ENCODE measurements at places on chromosomes 7 and 10.
A peak's percentile ranks its signal among the peaks of the same experiment; 100 is the strongest.

- no peak for DNase-seq
Measured at GRCh38 chr7:46933596-46933995, 648.3 kb downstream of the TNS3 start.

DNA sequence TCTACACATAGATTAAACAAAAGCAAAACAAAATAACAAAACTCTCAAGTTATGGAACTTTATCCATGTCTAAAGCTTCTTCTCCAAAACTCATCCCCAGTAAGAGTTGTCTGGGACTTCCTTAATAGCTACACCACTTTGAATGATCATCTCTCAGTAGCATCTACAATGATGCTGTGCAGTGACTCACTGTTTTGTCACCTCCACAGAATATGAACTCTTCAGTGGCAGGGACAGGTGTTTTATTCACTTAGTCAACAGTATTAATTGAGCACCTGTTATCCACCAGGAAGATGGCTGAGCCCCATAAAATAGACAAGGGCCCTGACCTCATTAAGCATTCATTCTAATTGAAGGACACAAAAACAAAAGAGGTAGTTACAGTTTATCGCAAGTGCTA, 350.7 kb downstream of the ELMO1 start:
- DNase-seq, result no peak

GRCh38 chr10:77984986-77985385, 44.3 kb downstream of the POLR3A start:
- DNase-seq, result no peak

DNA sequence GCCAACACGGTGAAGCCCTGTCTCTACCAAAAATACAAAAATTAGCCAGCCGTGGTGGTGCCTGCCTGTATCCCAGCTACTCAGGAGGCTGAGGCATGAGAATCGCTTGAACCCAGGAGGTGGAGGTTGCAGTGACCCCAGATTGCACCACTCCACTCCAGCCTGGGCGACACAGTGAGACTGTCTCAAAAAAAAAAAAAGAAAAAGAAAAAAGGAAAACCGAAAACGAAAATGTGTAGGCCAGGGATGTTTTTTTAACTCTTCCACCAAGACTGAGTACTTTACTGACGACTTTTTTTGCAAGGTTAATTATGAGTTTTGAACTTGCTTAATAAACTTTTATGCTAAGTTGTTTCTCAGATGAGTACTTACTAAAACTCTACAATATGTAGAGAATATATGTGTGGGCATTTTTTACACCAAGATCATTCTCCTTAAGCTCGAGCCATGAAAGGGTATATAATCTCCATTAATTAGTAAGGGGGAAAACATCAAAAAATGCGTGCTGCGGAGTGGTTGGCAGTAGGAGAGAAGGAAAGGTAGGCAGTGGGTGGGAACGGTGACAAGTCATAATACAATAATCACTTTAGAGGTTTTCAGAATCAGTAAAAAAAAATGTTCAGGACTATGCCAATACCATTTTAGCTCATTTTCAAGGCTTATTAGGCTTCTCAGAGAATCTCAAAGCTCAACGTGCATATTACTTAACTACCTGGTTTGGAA, 8.6 kb upstream of the ADRB1 start:
- DNase-seq, result no peak

DNA sequence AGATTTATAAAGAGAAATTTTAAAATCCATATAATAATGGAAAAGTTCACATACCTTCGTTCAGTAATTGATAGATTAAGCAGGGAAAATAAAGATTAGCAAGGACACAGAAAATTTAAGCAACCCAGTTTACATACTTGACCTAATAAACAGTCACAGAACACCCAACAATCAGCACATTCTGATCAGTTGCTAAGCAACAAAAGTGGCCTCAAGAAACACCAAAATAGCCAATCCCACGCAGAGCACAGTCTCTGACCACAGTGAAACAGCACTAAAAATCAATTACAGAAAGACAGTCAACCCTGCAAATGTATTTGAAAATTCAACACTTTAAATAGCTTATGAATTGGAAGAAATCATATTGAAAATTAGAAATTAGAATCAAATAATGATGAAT, 39.3 kb upstream of the DRGX start:
- no peak for DNase-seq

GRCh38 chr7:20783700-20784387, 2.8 kb downstream of the SP8 start:
- peak; percentile 48 for DNase-seq

- DNase-seq, result no peak
Measured at GRCh38 chr7:43621729-43622448, 39.0 kb downstream of the STK17A start.

GRCh38 chr7:151840088-151840910, 36.6 kb downstream of the PRKAG2 start:
- DNase-seq, result no peak

All from hematopoietic multipotent progenitor cell treated with erythropoietin and hydrocortisone succinate and interleukin-3 and kit ligand, for 8 days (in vitro differentiated cells).